ENCODE measurements at places on chromosomes 7 and 10. TPM values are rescaled to one million over a fixed set of nuclear protein-coding genes. Genes with fewer than 3 reads are reported as not detected.

Gene COL28A1
- total RNA-seq: 1.3 TPM

Gene FIS1
- total RNA-seq: 71.1 TPM

Gene ADRB1
- total RNA-seq: 2.5 TPM

Gene TMEM236
- total RNA-seq: not detected

Gene EPHA1
- not detected for total RNA-seq

Gene NXPH1
- total RNA-seq: 33.5 TPM

Gene ABI1
- total RNA-seq: 60.1 TPM

Gene URGCP
- total RNA-seq: 37.2 TPM

Gene HABP2
- total RNA-seq: not detected

Gene OPALIN
- not detected for total RNA-seq

Gene ZPBP
- not detected for total RNA-seq

Gene TET1
- 41.3 TPM for total RNA-seq

Gene PON1
- total RNA-seq: not detected

Gene CACNB2
- total RNA-seq: 35.1 TPM

Gene OR13A1
- total RNA-seq: 0.63 TPM

Gene FBXL13
- total RNA-seq: 5.6 TPM

Gene NEURL1
- total RNA-seq: 44.4 TPM

Gene CAV1
- total RNA-seq: 5.9 TPM

Gene KDM7A
- total RNA-seq: 22.2 TPM

Gene UBTD1
- 0.94 TPM for total RNA-seq

Gene FOXI2
- total RNA-seq: not detected

Gene EBLN1
- total RNA-seq: not detected

Gene AQP1
- total RNA-seq: 2.8 TPM

Gene GRM8
- 5.3 TPM for total RNA-seq

Gene GCK
- total RNA-seq: 5.3 TPM

Gene GBF1
- 35.4 TPM for total RNA-seq

Gene RPEL1
- not detected for total RNA-seq

Gene GIMAP5
- total RNA-seq: 2.2 TPM

Gene PON2
- 69.5 TPM for total RNA-seq

Gene ADAM8
- 2.8 TPM for total RNA-seq

Gene SFRP5
- total RNA-seq: 0.94 TPM

Gene AKR1C8
- total RNA-seq: not detected

Gene DMBT1
- under 0.01 TPM for total RNA-seq

Gene DYNC1I1
- total RNA-seq: 197 TPM

Gene SLC29A4
- total RNA-seq: 24.4 TPM

Gene SLC26A3
- not detected for total RNA-seq

Gene C10orf105
- total RNA-seq: 0.31 TPM

Gene MMP21
- 0.31 TPM for total RNA-seq

Gene PCDH15
- total RNA-seq: 14.7 TPM

Gene NPFFR1
- 1.3 TPM for total RNA-seq

Gene TMEM140
- total RNA-seq: not detected

Gene IPMK
- 23.2 TPM for total RNA-seq

Gene RAB19
- total RNA-seq: not detected

Gene CDHR1
- 5.3 TPM for total RNA-seq

Gene FANK1
- total RNA-seq: 2.2 TPM

Gene STYXL1
- total RNA-seq: 16.0 TPM

Gene ASB10
- not detected for total RNA-seq

Gene VSTM2A
- total RNA-seq: 63.2 TPM

Gene GPR15LG
- not detected for total RNA-seq

Gene STAMBPL1
- 15.0 TPM for total RNA-seq

Gene CTAGE8
- total RNA-seq: not detected

Gene HMX2
- total RNA-seq: not detected

Gene ADAM22
- 121 TPM for total RNA-seq

Gene MEIG1
- total RNA-seq: not detected

Gene WNT2
- total RNA-seq: 0.31 TPM

Gene ICA1
- 32.2 TPM for total RNA-seq

Gene ARF5
- total RNA-seq: 80.8 TPM

Gene SPDYE1
- total RNA-seq: not detected

Gene OTUD1
- 13.8 TPM for total RNA-seq
